NCI-H460 (cell line): ENCODE measurements at places on chromosomes 12 and 14.

- no peak for DNase-seq
Measured at GRCh38 chr12:4830556-4831210, 79.0 kb upstream of the KCNA1 start.

- no peak for DNase-seq
Measured at GRCh38 chr12:7197841-7198240, 8.4 kb downstream of the PEX5 start.

DNA sequence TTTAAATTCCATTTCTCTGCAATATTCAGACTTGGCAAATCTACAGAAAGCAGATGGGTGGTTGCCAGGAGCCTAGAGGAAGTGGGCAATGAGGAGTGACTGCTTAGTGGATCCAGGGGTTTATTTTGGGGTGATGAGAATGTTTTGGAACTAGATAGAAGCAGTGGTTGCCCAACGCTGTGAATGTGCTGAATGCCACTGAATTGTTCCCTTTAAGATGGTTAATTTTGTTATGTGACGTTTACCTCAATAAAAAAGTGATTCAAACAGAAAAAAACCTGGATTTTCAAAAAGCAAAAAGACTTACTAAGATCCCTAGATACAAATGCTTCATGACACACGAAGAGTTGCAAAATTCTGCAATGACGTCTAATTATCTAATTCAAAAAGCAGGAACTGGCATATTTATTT lies 34.2 kb downstream of the DAO start:
- DNase-seq = no peak

DNA sequence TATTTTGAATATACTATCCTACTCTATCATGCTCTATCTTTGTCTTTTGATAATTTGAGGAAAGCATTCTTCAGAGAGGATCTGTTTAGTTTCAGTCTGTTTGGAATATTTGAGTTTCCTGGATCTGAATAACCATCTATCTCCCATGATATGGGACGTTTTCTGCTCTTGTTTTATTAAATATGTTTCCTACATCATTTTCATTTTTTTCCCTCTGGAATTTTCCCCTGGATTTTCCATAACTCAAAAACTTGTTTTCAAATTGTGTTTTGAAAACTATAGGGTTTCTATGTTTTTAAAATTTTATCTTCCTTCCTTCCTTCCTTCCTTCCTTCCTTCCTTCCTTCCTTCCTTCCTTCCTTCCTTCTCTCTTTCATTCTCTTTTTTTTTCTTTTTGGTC lies 974.2 kb downstream of the TMEM121 start:
- no peak for DNase-seq

GRCh38 chr14:22778084-22778483 lies 11.6 kb downstream of the OXA1L start:
- DNase-seq = no peak
